ENCODE measurements at places on chromosomes 7 and 10.

DNA sequence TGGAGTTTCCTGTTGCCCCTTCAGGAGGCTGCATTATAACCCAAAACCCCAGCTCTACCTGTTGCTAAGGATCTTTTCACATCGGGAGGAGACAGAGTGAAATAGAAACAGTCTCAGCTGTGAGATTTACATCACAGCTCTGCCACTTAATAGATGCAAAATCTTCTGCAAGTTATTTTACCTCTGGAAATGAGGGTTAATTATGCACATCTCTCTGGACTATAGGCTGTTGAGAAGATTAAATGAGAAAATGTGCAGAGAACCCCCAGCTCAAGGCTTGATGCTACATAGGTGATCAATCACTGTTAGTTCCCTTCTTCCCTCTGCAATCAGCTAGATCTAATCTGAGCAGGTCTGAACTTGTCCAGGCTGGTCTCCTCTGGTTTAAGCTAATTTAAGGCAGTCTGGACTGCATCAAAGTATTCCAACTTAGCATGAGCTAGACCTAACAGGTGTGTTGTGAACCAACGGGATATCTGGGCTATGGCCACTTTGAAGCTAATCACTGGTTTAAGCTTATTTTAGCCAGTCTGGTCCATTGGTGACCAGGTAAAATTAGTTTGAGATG, 8.9 kb upstream of the LRRC18 start:
- no peak for DNase-seq

DNA sequence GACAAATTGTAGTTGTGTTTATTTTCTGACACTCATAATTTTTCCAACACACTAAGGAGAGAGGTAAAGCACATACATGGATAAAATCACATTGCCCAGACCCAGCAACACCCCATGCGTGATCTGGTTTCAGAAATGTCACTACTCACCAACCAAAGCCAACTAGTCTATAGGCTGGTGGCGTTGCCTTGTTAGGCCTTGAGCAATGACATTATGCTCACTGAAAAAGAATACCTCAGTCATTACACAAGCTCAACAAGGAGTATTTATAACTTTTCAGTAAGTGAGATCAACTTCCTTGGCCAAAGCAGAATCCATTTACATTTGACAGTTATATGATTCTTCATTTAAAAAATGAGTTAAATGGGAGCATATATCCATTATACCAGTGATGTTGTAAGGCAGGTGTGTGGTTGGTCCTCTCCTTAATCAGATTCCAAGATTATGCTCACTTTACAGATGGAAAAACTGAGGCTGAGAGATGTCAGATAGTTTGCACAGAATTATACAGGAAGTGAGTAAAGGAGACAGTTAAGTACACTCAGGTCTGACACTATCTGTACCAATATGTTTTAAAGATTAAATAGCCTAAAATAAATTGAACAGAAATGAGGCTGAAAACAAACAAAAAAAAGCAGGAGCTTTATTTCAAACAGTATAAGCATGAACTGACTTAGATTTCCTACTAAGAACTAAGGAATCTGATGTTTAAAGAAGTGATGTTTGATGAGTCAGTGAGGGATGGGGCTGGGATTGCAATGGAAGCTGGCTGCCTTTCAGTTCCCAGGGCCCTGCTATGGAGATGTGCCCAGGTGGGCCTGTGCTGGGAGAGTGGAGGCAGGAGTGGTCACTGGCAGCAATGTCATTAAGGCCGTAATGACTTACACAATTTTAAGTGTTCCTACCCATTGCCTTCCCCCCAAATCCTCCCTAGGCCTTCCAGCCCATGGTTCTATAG, 118.3 kb downstream of the RAPGEF5 start:
- no peak for DNase-seq

- DNase-seq = no peak
Measured at GRCh38 chr10:78309536-78310237, 276.0 kb downstream of the RPS24 start.

- no peak for DNase-seq
Measured at GRCh38 chr7:45242261-45242660, 84.7 kb downstream of the RAMP3 start.

- DNase-seq = no peak
Measured at GRCh38 chr10:73863039-73863817, 11.1 kb downstream of the CAMK2G start.

GRCh38 chr10:8102708-8103401, 48.4 kb downstream of the GATA3 start:
- DNase-seq = no peak

DNA sequence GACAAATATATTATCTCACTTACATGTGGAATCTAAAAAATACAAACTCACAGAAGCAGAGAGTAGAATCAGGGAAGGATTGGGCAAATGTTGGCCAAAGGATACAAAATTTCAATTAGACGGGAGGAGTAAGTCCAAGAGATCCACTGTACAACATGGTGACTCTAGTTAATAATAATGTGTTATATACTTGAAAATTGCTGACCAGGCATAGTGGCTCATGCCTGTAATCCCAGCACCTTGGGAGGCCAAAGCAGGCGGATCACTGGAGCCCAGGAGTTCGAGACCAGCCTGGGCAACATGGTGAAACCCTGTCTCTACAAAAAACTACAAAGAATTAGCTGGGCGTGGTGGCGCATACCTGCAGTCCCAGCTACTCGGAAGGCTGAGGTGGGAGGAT, 16.4 kb downstream of the MTERF1 start:
- DNase-seq = no peak

DNA sequence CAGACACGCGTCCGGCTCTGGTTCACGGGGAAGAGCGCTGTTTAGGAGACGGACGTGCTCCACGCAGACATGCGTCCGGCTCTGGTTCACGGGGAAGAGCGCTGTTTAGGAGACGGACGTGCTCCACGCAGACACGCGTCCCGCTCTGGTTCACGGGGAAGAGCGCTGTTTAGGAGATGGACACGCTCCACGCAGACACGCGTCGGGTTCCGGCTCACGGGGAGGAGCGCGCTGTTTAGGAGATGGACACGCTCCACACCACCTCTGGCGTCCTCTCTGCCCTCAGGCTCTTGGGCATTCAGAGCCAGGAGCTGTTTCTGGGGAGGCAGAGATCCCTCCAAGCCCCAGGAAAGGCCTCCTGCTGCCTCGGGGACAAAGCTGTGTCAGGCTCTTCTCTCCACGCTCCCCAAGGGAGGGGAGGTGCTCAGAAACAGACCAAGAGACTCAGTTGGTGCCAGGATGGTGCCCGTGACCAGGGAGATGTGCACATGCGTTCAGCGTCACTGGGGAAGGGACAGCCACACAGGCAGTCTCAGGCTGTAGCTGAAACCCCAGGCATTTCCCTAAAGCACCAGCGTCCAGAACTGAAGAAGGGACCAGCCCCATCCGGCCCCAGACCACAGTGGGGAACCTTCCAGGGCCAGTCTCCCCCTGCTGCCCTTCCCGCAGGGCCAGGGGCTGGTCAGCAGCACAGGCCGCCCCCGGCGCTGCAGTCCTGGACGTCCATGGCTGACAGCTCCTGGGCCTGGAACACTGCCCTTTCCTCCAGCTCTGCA, 175.6 kb downstream of the ELFN1 start:
- DNase-seq = no peak

DNA sequence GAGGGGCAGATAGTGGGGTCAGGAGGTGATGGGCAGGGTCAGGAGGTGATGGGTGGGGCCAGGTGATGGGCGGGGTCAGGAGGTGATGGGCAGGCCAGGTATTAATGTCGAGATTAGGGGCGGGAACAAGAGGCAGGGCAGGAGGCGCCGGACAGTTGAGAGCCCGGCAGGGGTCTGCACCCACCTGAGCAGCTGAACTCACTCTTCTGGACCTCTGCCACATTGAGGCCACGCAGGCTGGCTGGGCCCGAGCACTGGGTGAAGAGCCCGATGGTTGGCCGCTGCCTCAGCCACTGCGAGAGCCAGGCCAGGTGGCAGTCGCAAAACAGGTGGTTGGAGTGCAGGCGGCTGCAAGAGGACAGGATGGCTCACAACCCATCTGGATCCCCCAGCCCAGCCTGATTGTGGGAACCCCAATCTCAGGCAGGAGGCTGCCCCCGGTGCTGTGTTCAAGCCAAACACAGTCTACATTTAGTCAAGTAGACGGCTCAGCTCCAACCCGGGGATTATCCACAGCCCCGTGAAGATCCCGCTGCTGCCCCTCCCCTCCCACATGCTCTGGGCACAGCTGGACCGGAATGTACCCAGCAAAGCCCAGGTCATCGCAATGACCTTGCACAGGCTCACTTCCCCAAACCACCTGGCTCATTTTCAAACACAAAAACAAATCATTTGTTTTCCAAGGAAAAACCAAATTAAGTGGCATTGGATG, 122.3 kb downstream of the SLIT1 start:
- no peak for DNase-seq
